ENCODE measurements at places on chromosomes 2 and 18. TPM values are rescaled to one million over a fixed set of nuclear protein-coding genes. Genes with fewer than 3 reads are reported as not detected.

Gene FIGLA
- total RNA-seq = not detected

Gene CRYGC
- total RNA-seq = not detected

Gene AOX1
- total RNA-seq = 5.1 TPM

Gene CHRND
- total RNA-seq = not detected

Gene NEU2
- total RNA-seq = not detected
